ENCODE measurements at places on chromosomes 6 and 20. TPM values are rescaled to one million over a fixed set of nuclear protein-coding genes. Genes with fewer than 3 reads are reported as not detected.
A peak's percentile ranks its signal among the peaks of the same experiment; 100 is the strongest.

The NELFCD gene
- 58.9 TPM for total RNA-seq

The PXMP4 gene
- 6.1 TPM for total RNA-seq

The CTAGE9 gene
- not detected for total RNA-seq

The FNDC1 gene
- not detected for total RNA-seq

- no peaks in the 10 kb centered on the region for H3K27me3 ChIP-seq
- no peaks in the 10 kb centered on the region for H3K36me3 ChIP-seq
- no peak for DNase-seq
- no peak overlapping the region for H3K4me3 ChIP-seq
- no peaks in the 10 kb centered on the region for H3K4me1 ChIP-seq
Measured at GRCh38 chr6:15628499-15629131, 34.2 kb downstream of the DTNBP1 start.

- no peaks in the 10 kb centered on the region for H3K36me3 ChIP-seq
- no peaks in the 10 kb centered on the region for H3K27me3 ChIP-seq
- peak; percentile 81 for DNase-seq
- H3K27ac ChIP-seq, result no peak overlapping the region
- H3K4me1 ChIP-seq, result no peaks in the 10 kb centered on the region
Measured at GRCh38 chr20:52060794-52061714, 130.5 kb downstream of the ZFP64 start.

GRCh38 chr6:7035837-7036249, 71.9 kb upstream of the RREB1 start:
- H3K27ac ChIP-seq, result no peak overlapping the region
- H3K4me1 ChIP-seq, result no peaks in the 10 kb centered on the region
- H3K36me3 ChIP-seq, result no peaks in the 10 kb centered on the region
- no peak overlapping the region for H3K4me3 ChIP-seq
- DNase-seq, result no peak

DNA sequence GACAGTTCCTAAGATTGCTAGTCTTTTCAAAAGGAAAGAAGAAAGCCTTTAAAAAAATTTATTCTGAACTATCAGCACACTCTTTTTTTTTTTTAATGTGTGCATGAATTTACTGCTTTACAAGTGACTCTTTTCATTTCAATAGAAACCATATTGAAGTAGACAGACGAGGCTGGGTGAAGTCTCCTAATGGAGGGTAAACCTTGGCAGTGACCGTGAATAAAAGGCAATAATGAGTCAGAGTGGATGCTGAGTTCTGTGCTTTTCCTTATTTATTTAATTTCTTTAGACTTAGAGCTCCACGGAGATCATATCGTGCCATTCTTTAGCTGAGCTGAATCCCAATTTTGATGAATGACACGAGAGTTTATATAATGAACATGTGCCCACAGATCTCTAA, 196.9 kb downstream of the PRL start:
- H3K4me1 ChIP-seq, result no peaks in the 10 kb centered on the region
- H3K36me3 ChIP-seq, result no peaks in the 10 kb centered on the region
- H3K4me3 ChIP-seq, result no peak overlapping the region
- H3K27me3 ChIP-seq, result no peaks in the 10 kb centered on the region

DNA sequence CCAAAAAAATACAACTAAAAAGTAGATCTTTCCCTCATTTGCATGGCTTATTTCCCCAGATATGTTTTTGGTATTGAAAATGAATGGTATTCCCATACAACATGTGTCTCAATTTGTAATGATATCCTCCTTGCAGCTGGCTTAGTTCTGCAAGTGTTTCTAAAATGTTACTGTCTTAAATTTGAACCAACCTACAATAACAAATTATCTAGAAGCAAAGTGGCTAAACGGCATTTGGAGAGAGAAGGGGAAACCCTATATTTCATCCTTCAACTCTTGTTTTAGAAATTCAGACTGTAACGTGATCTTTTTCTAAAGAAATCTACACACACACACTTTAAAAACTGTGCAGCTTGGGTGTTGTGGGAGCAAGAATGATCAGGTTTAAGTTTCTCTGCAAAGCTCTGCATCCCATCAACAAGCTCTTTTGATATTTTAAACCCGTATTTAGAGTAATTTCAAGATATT, 153.0 kb downstream of the SOBP start:
- no peaks in the 10 kb centered on the region for H3K36me3 ChIP-seq
- DNase-seq, result no peak
- H3K27me3 ChIP-seq, result no peaks in the 10 kb centered on the region

DNA sequence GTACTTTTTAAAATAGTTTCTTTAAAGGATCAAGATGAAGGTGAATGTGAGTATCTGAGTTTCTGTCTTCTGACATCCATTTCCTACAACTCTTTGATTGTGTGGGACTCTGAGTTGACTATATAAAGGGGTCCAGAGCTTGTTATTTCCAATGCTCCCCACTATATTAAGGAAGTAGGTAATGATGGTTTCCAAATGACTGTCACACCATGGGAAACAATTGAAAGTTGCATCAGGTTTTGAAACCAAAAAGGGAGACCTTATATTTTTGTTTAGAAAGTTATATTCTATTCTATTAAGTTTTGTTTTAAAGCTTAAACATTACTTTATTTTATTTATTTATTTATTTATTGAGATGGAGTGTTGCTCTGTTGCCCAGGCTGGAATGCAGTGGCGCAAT, 11.2 kb downstream of the CASS4 start:
- no peaks in the 10 kb centered on the region for H3K36me3 ChIP-seq
- H3K27ac ChIP-seq, result no peak overlapping the region
- no peak overlapping the region for H3K4me3 ChIP-seq
- H3K4me1 ChIP-seq, result no peaks in the 10 kb centered on the region

GRCh38 chr6:12291839-12292604, 1.9 kb downstream of the EDN1 start:
- peak overlapping the region; percentile 65 for H3K4me3 ChIP-seq
- peaks cover 8% of the 10 kb centered on the region for H3K27me3 ChIP-seq
- DNase-seq, result peak; percentile 65
- H3K4me1 ChIP-seq, result peaks cover 30% of the 10 kb centered on the region

GRCh38 chr6:118263921-118264486, 284.1 kb upstream of the PLN start:
- H3K27me3 ChIP-seq, result no peaks in the 10 kb centered on the region
- no peak overlapping the region for H3K4me3 ChIP-seq
- H3K27ac ChIP-seq, result no peak overlapping the region
- H3K36me3 ChIP-seq, result no peaks in the 10 kb centered on the region
- no peaks in the 10 kb centered on the region for H3K4me1 ChIP-seq

DNA sequence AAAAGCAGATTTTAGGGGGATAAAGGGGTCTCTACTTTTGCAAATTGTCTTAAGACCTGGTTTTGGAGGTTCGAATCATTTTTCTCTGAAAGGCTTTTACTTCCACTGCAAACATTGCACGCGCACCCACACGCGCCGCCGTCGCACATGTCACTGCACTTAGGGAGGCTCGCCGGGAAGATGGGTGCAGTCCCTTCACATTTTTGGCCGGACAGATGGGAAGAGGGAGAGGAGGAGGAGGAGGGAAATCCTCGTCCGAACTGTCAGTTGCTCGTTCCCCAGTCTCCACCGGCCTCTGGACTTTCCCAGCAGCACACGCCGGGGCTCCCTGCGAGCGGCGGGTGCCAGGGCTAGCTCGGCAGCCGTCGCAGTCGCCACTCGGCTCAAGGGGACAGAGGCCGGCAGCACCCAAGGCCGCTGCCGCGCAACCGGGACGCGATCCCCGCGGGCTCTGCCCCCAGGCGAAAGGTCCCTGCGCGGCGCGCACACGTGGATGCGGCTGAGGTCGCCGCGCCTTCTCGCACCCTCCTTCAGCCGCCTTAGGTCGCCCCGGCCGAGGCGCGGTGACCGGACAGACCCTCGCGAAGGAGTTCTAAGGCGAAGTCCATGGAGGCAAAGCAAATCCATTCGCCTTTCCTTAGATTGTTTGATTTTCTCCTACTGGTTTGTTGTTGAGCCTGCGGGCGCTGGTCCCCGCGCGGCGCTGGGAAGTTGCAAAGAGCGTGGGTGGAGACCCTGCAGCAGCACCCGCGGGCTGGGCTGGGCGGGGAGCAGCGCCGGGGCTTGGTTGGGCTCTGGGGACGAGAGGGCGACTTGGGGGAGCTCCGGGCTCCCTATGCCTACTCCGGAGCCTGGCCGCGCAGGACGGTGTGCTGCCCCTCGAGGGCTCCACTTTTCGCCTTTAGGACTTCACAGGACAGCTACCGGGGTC, 1.2 kb downstream of the MYB start:
- no peak overlapping the region for H3K27ac ChIP-seq
- H3K4me1 ChIP-seq, result peaks cover 5% of the 10 kb centered on the region
- peaks cover 45% of the 10 kb centered on the region for H3K27me3 ChIP-seq

- H3K4me1 ChIP-seq, result peaks cover 3% of the 10 kb centered on the region
- H3K36me3 ChIP-seq, result no peaks in the 10 kb centered on the region
- H3K4me3 ChIP-seq, result no peak overlapping the region
- H3K27ac ChIP-seq, result no peak overlapping the region
- DNase-seq, result no peak
Measured at GRCh38 chr20:3101251-3101650, 16.7 kb upstream of the AVP start.

DNA sequence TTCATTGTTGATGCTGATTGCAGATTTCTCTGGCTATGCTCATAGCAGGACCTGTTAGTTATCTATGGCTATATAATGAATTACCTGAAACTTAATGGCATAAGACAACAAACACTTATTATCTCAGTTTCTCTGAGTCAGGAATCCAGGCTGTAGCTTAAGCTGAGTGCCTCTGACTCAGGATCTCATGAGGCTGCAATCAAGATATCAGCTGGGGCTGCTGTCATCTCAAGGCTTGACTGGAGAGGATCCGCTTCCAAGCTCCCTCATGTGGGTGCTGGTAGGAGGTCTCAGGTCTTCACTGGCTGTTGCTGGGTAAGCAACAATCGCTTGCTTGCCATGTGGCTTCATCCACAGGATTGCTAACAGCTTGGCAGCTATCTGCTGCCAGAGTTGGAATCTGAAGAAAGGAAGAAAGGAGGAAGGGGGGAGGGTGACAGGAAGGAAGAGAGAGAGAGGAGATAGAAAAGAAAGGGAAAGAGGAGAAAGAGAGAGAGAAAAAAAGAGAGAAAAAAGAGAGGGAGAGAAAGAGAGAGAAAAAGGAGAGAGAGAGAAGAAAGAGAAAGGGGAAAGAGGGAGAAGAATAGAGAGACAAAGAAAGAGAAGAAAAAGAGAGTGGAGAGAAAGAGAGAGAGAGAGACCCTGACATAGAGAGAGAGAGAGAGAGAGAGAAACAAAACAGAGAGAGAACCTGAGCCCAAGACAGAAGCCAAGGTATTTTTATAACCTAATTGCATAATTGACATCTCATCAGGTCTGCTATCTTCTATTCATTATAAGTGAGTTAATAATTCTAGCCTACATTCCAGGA, 579.0 kb upstream of the BTBD3 start:
- H3K36me3 ChIP-seq, result no peaks in the 10 kb centered on the region
- no peak for DNase-seq
- H3K4me1 ChIP-seq, result peaks cover 40% of the 10 kb centered on the region

- no peaks in the 10 kb centered on the region for H3K36me3 ChIP-seq
- H3K4me3 ChIP-seq, result no peak overlapping the region
- DNase-seq, result no peak
- H3K27me3 ChIP-seq, result no peaks in the 10 kb centered on the region
- H3K27ac ChIP-seq, result no peak overlapping the region
Measured at GRCh38 chr6:35400111-35400510, 52.0 kb upstream of the FANCE start.

DNA sequence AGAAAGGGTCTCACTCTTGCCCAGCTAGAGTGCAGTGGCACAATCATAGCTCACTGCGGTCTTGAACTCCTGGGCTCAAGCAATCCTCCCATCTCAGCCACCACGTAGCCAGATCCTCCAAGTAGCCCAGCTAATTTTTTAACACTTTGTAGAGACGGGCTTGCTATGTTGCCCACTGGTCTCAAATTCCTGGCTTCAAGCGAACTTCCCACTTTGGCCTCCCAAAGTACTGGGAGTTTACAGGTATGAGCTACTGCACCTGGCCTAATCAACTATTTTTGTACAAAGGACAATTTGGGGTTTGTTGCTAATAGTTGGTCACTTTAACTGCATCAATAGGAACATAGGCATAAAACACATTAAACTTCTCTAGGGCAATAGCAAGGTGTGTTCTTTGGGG, 29.9 kb upstream of the SYNCRIP start:
- H3K4me3 ChIP-seq, result no peak overlapping the region
- H3K4me1 ChIP-seq, result peaks cover 18% of the 10 kb centered on the region
- peaks cover 6% of the 10 kb centered on the region for H3K36me3 ChIP-seq

- H3K36me3 ChIP-seq, result no peaks in the 10 kb centered on the region
- H3K4me1 ChIP-seq, result no peaks in the 10 kb centered on the region
- H3K27me3 ChIP-seq, result no peaks in the 10 kb centered on the region
- H3K27ac ChIP-seq, result no peak overlapping the region
Measured at GRCh38 chr6:74671558-74672025, 534.3 kb downstream of the COL12A1 start.

DNA sequence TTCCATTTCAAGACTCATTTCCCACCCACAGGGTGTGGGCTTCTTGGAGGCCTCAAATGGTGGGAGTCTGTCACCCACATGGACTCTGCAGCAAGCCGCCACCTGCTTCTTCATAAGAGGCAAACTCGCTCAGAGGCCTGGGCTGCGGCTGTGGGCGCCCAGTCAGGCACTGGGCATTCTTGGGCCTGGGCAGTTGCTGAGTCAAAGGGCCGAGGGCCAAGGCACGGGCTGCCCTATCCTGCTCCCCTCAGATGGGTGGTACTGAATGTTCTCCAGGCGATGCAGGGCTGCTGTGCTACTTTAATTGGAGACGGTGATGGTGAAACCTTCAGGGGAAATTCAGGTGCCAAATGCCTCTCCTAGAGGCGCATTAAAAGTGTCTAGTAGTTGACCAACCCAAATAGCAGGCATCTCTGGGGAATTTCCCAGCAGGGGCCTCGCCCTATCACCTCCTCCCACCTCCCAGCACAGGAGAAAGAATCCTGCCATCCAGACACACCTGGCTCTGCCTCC, 57.9 kb downstream of the MAFB start:
- no peak overlapping the region for H3K4me3 ChIP-seq
- H3K27ac ChIP-seq, result no peak overlapping the region
- no peaks in the 10 kb centered on the region for H3K27me3 ChIP-seq
- no peaks in the 10 kb centered on the region for H3K36me3 ChIP-seq
- no peak for DNase-seq
- H3K4me1 ChIP-seq, result peaks cover 4% of the 10 kb centered on the region

- DNase-seq, result no peak
- no peak overlapping the region for H3K4me3 ChIP-seq
- H3K27ac ChIP-seq, result no peak overlapping the region
- no peaks in the 10 kb centered on the region for H3K27me3 ChIP-seq
- no peaks in the 10 kb centered on the region for H3K4me1 ChIP-seq
Measured at GRCh38 chr6:13863699-13864155, 49.4 kb upstream of the MCUR1 start.

- no peaks in the 10 kb centered on the region for H3K27me3 ChIP-seq
- H3K4me3 ChIP-seq, result no peak overlapping the region
- no peak for DNase-seq
Measured at GRCh38 chr20:39299783-39300182, 337.6 kb downstream of the DHX35 start.

GRCh38 chr6:166826264-166826663, 130.1 kb downstream of the RNASET2 start:
- no peak overlapping the region for H3K4me3 ChIP-seq
- H3K4me1 ChIP-seq, result no peaks in the 10 kb centered on the region
- no peak for DNase-seq
- H3K36me3 ChIP-seq, result no peaks in the 10 kb centered on the region
- no peaks in the 10 kb centered on the region for H3K27me3 ChIP-seq
- no peak overlapping the region for H3K27ac ChIP-seq
